ENCODE measurements at places on chromosomes 13 and 19. TPM values are rescaled to one million over a fixed set of nuclear protein-coding genes. Genes with fewer than 3 reads are reported as not detected.

TFDP1 gene
- total RNA-seq: 43.9 TPM

ZNF333 gene
- 25.5 TPM for total RNA-seq

STARD13 gene
- 51.4 TPM for total RNA-seq

PLPP2 gene
- total RNA-seq: 11.8 TPM

DLL3 gene
- total RNA-seq: 16.8 TPM

PEAK3 gene
- total RNA-seq: 0.20 TPM

LIN37 gene
- total RNA-seq: 15.7 TPM

SLC5A5 gene
- total RNA-seq: 104 TPM

- no peaks in the 10 kb centered on the region for H3K36me3 ChIP-seq
- no peak for DNase-seq
- no peaks in the 10 kb centered on the region for H3K27me3 ChIP-seq
- H3K4me3 ChIP-seq: no peak overlapping the region
Observed at GRCh38 chr13:20272588-20273171, 40.6 kb upstream of the GJB6 start.

DNA sequence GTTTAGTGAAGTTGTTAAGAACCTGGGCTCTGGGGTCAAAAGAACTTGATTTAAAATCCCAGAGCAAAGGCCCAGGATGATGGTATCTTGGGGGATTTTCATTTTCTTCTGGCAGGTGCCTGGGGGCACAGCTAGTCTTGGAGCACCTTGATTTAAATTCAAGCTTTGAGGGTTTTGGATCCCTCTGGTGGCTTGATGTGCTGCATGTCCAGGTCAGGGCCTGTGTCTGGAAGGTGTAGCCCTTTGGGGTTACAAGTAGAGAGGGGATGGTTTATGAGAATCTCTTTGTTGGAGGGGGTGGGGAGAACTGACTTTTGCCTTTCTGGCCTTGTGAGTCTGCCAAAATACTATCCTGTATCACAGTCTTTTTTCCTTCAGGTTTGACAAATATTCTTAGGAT is 55.8 kb downstream of the AKAP11 start:
- DNase-seq: no peak
- no peaks in the 10 kb centered on the region for H3K36me3 ChIP-seq
- H3K4me1 ChIP-seq: no peaks in the 10 kb centered on the region
- H3K27ac ChIP-seq: no peak overlapping the region

GRCh38 chr13:27713767-27714166 is 78.5 kb upstream of the GSX1 start:
- H3K27ac ChIP-seq: no peak overlapping the region
- H3K27me3 ChIP-seq: no peaks in the 10 kb centered on the region
- DNase-seq: no peak
- H3K4me1 ChIP-seq: no peaks in the 10 kb centered on the region
- no peak overlapping the region for H3K4me3 ChIP-seq

DNA sequence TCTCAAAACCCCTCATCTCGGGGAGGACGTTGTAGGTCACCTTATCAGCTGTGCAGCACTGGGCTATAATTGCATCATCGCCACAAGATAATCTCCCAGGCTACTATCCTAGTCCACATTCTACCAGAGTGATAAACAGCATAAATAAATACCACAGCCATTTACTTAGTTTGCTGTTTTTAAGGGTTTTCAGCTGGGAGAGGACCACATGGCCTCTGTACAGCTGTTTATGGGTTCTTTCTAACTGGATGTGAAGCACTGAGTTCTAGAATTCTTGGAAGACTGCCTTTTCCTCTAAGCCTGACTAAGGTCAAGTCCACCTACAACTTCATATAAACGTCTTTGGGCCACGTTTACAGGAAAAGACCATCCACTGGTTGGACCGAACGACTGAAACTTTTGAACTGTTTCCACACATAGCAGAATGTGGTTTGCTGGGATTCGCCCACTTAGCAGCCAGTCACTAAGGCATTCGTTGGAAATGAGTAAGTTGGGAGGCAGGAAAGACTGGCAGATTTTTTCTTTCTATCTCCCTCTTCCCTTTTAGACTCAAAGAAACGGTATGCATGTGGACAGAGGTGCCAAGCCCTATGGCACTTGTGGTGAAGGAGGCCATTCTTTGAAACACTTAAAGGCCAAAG is 752.5 kb upstream of the SGCG start:
- H3K27me3 ChIP-seq: no peaks in the 10 kb centered on the region
- no peak for DNase-seq
- H3K4me3 ChIP-seq: no peak overlapping the region
- no peaks in the 10 kb centered on the region for H3K4me1 ChIP-seq
- no peaks in the 10 kb centered on the region for H3K36me3 ChIP-seq

- H3K4me1 ChIP-seq: no peaks in the 10 kb centered on the region
- no peak overlapping the region for H3K27ac ChIP-seq
- H3K36me3 ChIP-seq: no peaks in the 10 kb centered on the region
- no peak overlapping the region for H3K4me3 ChIP-seq
- no peak for DNase-seq
Observed at GRCh38 chr13:28743499-28744083, 24.8 kb upstream of the SLC46A3 start.

DNA sequence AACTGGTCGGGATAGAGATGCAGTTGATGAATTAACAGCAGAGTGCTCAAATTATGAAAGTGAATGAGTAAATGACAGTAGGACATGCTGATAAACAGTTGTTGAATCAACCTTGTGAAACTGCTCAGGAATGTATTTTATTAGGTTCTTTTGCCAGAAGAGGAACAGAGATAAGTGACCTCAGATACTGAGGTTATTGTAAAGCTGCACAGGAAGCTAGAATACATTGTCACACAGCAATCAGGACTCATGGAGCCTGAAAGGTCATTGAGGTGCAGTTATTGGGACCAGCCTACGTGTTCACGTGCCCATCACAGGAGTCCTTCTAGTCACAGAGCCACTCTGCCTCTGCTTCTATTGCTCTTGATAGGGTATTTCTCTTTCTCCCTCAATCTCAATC is 47.5 kb upstream of the MED4 start:
- H3K4me1 ChIP-seq: no peaks in the 10 kb centered on the region
- H3K36me3 ChIP-seq: no peaks in the 10 kb centered on the region
- no peaks in the 10 kb centered on the region for H3K27me3 ChIP-seq
- no peak for DNase-seq
- no peak overlapping the region for H3K4me3 ChIP-seq
- no peak overlapping the region for H3K27ac ChIP-seq

- peak; percentile 22 for DNase-seq
- no peaks in the 10 kb centered on the region for H3K36me3 ChIP-seq
Observed at GRCh38 chr13:103431856-103432255, 365.6 kb upstream of the SLC10A2 start.

DNA sequence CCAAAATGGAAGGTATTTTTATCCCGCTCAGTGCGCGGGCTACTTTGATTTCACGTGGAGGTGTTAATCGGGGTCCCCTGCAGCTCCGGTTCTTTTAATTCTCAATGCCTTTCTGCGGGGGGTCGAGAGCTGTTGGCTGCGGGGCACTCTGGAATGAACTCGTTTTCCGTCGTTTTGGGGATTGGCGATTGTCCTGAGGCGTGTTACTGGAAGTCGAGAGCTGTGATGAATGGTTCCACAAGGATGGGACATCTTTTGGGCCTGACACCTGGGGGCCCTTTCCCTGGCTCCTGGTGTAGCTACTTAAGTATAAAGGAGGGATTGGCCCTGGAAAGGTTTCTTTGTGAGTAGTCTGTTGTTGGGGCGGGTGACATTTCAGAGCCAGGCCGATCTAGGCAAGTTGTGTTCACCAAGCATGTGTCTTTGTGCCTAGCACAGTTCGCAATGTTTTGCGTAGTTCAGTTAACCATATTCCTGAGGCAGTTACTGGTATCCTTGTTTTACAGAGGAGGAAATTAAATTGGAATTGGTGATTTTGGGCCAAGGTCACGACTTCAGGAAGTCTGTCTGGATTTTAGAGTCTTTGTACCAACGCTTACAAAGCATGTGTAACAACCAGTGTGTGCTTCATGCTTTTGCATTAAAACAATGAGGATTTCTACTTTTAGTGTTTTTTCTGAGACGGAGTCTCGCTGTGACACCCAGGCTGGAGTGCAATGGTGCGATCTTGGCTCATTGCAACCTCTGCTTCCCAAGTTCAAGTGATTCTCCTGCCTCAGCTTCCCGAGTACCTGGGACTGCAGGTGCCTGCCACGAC is 846 bp downstream of the RPL13A start:
- no peak for DNase-seq
- peak overlapping the region; percentile 100 for H3K4me3 ChIP-seq
- peak overlapping the region; percentile 92 for H3K27ac ChIP-seq
- H3K27me3 ChIP-seq: no peaks in the 10 kb centered on the region

DNA sequence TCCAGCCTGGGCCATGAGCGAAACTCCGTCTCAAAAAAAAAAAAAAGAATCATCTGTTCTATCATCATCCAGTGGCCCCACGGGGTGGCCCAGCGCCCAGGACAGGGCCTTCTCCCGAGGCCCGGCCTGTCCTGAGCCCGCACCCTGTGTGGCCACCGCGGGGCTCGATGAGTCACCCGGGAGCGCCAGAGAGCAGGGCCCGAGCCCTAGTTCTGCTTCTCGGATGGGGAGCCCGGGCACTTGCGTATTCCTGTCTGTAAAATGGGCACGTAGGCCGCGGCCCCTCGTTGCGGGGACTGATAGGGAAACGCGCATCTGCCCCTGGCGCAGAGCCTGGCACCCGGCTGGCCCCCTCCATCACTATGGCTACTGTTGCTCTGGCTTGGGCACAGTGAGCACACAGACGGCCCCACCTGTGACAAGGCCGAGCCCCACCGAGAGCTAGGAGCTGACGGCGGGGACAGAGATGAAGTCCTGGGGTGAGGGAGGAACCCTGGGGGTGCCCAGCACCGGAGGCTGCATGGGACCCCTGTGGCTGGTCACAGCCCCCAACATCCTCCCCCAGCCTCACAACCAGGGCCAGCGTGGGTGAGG is 21.3 kb upstream of the UQCR11 start:
- no peaks in the 10 kb centered on the region for H3K27me3 ChIP-seq
- no peaks in the 10 kb centered on the region for H3K4me1 ChIP-seq
- H3K4me3 ChIP-seq: no peak overlapping the region
- peaks cover 86% of the 10 kb centered on the region for H3K36me3 ChIP-seq
- DNase-seq: no peak

- no peak overlapping the region for H3K4me3 ChIP-seq
- H3K27ac ChIP-seq: no peak overlapping the region
- no peak for DNase-seq
- no peaks in the 10 kb centered on the region for H3K4me1 ChIP-seq
Observed at GRCh38 chr13:35449821-35450220, 26.7 kb downstream of the MAB21L1 start.

GRCh38 chr13:75482070-75482819 is at the start of gene TBC1D4:
TBC1D4 (minus strand) TSS chr13:75482169; CDS start chr13:75481767, 402 bp downstream.
- H3K4me1 ChIP-seq: peaks cover 4% of the 10 kb centered on the region
- H3K36me3 ChIP-seq: no peaks in the 10 kb centered on the region
- peak; percentile 65 for DNase-seq
- peaks cover 3% of the 10 kb centered on the region for H3K27me3 ChIP-seq

DNA sequence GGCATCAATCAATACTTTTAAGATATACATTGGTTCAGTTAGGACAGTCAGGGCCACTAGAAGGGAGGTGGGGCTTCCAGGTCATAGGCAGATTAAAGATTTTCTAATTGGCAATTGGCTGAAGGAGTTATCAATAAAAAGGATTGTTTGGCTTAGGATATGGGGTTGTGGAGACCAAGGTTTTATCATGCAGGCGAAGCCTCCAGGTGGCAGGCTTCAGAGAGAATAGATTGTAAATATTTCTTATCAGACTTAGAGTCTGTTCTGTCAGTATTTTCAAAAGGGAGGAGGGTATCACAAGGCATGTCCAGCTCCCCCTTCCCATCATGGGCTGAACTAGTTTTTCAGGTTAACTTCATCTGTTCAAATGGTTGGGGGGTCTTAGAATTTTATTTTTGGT is 77.4 kb upstream of the FARP1 start:
- no peaks in the 10 kb centered on the region for H3K4me1 ChIP-seq
- no peak for DNase-seq
- no peaks in the 10 kb centered on the region for H3K36me3 ChIP-seq
- H3K4me3 ChIP-seq: no peak overlapping the region

- H3K36me3 ChIP-seq: peaks cover 52% of the 10 kb centered on the region
- no peak for DNase-seq
- H3K27me3 ChIP-seq: no peaks in the 10 kb centered on the region
- H3K27ac ChIP-seq: no peak overlapping the region
- no peak overlapping the region for H3K4me3 ChIP-seq
Observed at GRCh38 chr13:113545455-113545930, 39.1 kb upstream of the TFDP1 start.
